ENCODE measurements at places on chromosomes 1 and 21.
A peak's percentile ranks its signal among the peaks of the same experiment; 100 is the strongest.

GRCh38 chr1:69290291-69290690 lies 277.4 kb upstream of the LRRC7 start:
- no peak for DNase-seq

GRCh38 chr1:14804626-14805025 lies 206.1 kb downstream of the KAZN start:
- DNase-seq: no peak

GRCh38 chr1:44798481-44799365 lies 1.5 kb upstream of the PLK3 start:
- DNase-seq: no peak

GRCh38 chr1:154167461-154167860 lies 12.6 kb upstream of the NUP210L start:
- no peak for DNase-seq

DNA sequence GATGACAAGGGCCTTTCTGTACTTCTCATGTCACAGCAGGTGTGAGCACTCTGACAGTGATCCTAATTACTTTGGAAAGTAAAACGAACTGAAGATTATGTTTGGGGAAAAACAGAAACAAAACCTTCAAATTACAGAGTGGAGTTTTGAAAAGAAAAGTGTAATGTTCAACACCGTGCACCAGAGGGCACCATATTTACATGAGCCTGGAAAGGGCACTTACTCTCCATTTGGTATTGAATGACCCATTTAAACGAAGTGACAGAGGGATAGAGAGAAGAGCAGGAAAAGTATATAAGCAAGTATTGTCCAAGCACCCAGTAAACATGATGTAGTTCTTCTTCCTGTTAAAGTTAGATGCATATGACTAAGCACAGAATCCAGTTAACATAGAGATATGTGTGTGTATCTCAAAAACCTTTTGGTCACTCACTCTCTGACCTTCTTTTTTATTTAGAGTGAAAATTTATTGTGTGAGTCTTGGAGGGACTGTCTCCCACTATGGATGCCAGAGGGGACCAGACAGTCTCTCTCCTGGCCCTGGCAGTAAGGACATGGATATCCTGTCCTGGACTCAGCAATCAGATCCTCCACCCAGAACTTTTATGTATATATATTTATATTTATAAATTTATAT lies 3.8 kb upstream of the RGSL1 start:
- peak; percentile 26 for DNase-seq

DNA sequence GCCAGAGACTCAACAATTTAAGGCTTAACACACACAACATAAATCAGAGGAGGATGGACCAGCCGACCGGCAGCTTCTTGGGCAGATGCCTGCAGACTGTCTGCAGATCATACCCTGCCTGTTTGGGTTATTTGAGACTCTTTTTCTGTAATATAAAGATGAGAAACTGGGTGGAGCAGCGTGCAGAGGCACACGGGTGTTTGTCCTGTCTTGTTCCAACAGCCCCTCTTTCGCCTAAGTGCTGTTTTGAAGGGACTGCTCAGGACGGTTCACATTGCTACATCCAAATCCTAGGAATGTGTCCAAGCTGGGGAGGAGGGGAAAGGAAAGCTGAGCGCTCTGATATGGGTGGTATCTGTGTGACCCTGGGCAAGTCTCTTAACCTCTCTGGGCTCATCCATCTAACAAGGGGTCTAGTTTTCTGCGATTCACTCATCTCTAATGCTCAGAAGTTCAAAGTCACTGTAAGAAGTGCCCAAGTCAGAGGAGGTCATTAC lies 149.9 kb downstream of the CLIC6 start:
- no peak for DNase-seq

DNA sequence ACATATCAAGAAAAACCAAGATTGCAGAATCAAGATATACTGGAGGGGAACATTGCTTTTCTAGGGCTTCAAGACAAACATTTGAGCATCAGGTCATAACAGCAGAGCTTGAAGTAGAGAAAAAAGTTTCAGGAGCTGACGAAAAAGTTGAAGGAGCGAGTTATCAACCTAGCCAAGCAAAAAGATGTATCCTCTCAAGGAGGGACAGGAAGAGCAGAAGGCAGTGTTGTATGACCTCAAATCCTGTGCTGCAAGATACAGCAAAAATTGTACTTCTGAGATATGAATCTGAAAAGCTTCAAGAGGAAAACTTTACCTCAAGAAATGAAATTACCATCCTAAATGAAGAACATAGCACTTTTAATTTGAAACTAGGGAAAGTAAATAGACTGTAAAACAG lies 153.1 kb downstream of the AK5 start:
- no peak for DNase-seq

DNA sequence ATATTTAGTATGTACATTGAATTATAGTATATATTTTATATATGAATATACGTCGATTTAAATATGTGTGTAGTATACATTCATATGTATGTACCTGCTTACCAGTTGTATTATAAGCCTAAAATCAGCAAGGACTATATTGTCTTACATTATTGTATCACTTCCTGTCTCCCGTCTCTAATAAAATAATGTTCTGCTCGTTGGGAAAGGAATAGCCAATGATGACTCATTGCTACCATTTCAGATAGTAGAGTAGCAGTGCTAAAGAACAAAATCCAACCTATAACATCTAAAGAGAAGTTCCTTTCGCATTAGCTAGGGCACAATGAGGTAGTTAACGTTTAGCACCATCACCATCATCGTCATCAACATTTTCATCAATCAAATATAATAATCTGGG lies 39.9 kb upstream of the SMYD2 start:
- DNase-seq: no peak

- no peak for DNase-seq
These were observed 37.1 kb upstream of the SERPINC1 start for GRCh38 chr1:173954179-173954578.

DNA sequence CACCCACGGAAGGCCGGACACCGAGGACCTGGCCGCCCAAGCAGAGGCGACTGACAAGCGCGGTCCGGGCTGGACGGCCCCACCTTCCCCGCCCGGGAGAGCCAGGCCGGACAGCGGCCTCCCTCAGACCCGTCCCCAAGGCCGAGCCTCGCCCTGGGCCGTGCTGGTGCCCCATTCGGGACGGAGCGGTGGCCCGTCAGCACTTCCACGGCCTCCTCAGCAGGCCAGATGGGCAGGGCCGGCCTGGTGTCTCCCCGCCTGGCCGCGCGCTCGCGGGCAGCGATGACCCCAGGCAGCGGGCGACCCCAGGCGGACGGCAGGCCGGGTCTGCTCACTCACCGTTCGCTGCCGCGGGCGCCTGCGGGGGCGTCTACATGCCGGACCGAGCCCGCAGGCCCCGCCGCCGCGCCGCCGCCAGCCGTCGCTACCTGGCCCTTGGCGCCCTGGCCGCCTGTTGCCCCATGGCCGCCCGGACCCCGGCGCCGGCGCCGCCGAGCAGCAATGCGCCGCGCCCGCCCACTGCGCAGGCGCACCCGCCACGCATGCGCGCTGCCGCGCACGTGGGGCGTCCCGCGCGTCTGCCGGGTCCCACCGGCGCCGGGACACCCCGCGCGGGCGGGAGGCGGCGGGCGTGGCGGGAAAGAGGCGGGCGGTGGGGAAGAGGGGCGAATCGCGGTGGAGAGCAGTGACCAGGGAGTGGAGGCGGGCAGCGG lies at the start of gene NADK:
TSS of gene NADK (minus strand) at position 521 of the 713 bp plus-strand sequence. CDS start 13,064 bp downstream, outside the sequence.
- DNase-seq: no peak

GRCh38 chr1:36652011-36652410 lies 169.3 kb upstream of the CSF3R start:
- no peak for DNase-seq

DNA sequence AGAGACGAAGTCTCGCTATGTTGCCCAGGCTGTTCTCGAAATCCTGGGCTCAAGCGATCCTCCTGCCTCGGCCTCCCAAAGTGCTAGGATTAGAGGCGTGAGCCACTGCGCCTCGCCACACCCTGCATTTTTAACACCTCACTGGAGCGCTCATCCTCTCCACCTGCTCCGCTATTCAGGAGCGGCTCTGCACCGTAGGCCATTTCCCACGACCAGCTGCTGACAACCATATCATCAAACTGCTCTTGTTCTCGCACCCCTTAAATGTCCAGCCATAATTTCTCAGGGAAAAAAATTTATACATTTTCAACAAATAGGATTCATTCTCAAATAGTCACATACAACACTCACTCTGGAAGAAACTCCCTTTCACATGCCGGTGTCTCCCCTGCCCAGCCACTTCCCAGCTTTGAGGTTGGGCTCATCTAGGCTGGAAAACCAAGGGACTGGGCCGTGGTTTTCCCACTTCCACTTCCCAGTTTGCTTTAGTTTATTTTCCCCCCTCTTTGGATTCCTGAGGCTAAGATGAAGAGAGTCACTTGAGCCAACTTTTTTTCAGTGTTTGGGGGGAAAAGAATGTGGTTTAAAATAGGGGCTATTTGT lies 639 bp upstream of the IPO9 start:
- no peak for DNase-seq

GRCh38 chr1:93598396-93598795 lies 83.2 kb downstream of the BCAR3 start:
- no peak for DNase-seq

- no peak for DNase-seq
These were observed 13.0 kb upstream of the COL18A1 start for GRCh38 chr21:45391743-45392572.

GRCh38 chr21:45074818-45075595 lies 627 bp downstream of the ADARB1 start:
- no peak for DNase-seq

DNA sequence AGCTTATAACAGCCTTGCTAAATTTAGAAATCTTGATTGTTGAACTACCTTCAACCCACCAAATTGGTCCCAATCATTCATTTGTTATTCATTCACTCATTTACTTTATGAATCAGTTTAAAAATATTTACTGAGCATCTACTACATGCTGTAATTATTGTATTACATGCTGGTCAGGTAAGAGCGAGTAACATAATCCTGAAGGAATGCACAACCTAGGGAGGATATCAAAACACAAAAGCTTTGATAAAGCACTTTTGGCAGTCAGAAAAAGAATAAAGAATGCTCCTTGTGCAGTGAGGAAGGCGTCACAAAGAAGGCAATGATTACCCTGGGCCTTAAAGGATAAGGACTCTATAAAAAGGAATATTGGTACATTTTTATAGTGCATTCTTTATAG lies 518.9 kb upstream of the NR5A2 start:
- no peak for DNase-seq

DNA sequence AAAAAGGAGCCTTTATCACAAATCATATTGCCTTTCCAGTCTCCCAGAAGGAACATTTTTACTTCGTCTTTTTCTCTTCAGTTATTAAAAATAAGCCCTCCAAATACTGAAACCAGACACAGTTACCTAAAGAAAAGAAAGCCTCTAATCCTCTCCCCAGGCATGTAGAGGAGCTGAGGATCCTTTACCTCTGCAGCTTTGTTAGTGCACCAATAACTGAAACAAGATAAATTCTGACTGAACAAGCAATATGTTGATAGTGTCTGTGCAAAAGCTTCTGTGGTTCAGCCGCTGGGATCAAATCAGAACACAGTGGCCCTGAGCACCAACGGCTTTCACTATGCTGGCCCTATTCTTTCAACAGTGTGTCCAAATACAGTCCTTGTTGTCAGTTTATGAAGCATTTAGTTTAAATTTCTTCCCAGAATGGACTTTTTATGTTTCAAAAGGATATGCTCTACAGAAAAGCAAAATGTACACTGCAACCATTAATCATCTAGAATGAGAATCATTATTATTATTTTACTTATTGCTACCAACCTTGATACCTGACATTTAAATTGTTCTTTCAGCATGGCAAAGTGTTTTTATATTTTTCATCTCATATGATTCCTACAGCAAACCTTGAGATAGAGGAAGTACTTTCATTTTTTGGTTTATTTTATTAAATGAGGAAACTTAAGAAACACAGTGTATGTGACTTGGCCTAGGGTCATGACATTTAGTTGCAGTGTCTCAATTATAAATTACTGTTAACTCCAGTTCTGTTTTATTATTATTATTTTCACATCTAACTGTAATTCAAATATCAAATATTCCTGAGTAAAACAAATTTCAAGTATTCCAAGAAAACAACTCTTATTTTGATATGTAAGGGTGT lies 217.9 kb downstream of the NEGR1 start:
- DNase-seq: no peak

DNA sequence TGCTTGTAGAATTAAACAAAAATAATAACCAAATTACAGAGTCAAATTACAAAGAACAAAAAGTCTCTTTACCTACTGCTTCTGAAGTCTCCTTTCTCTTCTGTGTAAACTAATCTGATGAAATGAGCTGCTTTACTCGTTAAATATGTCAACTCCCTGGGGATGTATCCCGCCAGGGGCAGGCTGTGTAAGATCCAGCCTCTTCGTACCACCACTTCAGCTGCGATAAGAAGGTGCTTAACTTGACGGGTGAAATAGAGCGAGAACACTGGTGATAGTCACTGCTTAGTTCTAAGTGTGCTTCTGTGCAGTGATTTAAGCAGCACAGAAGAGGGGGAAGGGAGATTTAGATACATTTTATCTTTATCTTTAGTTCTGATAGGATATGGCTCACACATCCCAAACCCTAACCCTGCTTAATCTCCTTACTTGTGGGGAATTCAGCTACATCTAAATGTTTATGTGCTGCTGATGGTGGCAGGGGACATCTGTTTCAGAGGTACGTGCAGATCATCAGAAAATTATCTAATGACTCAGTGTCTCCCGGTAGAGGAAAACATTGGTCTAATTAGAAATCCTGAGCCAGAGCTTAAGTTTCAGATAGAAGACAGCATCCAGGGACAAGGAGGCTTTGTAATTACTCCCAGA lies 46.0 kb downstream of the RHOU start:
- no peak for DNase-seq

DNA sequence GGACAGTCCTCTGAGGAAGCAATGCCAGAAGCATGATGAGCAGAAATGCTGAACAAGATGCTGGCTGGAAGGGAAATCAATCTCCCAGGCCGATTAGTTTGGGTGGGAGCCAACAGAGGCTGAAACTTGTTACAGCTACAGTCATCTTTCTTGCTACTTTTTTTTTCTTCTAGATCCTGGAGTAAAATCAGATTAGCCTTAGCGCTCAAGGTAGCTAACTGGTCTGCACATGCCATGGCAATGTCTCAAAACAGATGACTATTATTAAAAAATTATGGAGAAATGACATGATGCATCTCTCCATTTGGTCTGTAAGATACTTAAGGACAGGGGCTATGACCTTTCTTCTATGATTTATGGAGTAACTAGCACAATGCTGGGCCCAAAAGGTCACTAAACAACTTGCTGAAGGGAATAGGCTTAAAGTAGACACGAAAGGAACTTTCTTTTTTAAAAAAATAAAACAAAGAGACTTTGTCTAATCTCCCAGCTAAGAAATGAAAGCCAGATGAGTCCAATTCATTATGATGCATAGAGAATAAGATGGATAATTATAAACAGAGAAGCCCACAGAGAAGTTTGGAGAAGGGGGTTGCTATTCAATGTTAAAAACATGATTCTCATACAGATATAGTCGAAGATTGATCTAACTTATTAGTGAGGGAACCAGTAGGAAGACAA lies 42.5 kb downstream of the UTP25 start:
- DNase-seq: no peak

- DNase-seq: no peak
These were observed 135.3 kb upstream of the EDN2 start for GRCh38 chr1:41619511-41620364.

All from GM12878 (cell line).